ENCODE measurements at places on chromosomes 3 and 15.
A peak's percentile ranks its signal among the peaks of the same experiment; 100 is the strongest.

DNA sequence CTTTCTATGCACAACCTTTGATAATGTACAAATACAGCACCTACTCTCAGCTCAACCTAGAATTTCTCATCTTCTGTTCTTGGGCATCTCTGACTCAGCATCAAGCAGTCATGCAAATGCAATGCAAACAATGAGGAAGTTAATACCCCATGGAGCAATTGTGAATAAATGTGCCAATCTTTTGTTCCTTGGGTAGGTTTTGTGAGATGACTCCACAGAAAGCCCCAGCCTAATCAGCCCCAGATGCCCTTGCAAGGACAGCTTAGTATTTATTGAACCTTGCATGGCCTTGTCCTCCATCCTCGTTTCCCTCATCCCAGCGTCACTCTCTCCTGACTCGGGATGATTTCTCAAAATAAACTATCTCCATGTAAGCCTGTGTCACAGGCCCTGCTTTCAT, 494.7 kb upstream of the NECTIN3 start:
- DNase-seq, result no peak

- DNase-seq, result no peak
Observed at GRCh38 chr3:177545964-177546363, 348.7 kb upstream of the TBL1XR1 start.

- no peak for DNase-seq
Observed at GRCh38 chr3:190467922-190468321, 18.2 kb upstream of the TMEM207 start.

- DNase-seq, result no peak
Observed at GRCh38 chr15:53209396-53210042, 419.4 kb upstream of the ONECUT1 start.

GRCh38 chr3:188385295-188385694, 231.3 kb downstream of the LPP start:
- no peak for DNase-seq

DNA sequence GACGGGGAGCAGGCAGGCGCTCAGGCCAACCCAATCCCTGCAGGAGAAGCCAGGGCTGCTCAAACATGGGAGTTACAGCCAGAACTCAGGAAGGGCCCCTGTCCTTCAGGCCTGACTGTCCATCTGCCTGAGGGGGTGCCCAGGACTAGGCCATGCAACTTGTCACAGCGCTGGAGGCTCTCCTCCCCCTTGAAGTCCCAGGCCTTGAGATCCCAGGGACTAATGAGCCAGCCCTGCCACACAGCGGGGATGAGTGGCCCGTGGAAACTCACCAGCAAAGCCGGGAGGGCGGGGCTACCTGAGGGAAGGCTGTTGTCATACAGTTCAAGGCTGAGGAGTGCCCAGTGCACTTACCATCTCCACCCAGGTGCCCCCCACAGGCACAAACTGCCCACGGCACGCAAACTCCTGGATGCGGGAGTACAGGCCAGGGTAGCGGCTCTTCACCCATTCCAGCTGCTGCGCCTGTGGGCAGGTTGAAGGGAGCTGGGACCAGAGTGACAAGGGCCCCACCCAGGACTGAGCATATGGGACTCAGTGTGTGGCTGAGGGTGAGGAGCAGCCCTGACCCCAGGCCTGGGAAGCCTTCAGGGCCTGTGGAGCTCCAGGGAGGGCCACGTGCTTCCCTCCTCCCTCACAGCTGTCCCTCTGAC, 6.3 kb downstream of the MAN2C1 start:
- no peak for DNase-seq

- no peak for DNase-seq
Observed at GRCh38 chr15:75030023-75030413, 6.6 kb downstream of the PPCDC start.

- no peak for DNase-seq
Observed at GRCh38 chr15:41969851-41970431, 2.4 kb downstream of the EHD4 start.

- DNase-seq, result no peak
Observed at GRCh38 chr3:88462230-88462629, 312.5 kb downstream of the C3orf38 start.

DNA sequence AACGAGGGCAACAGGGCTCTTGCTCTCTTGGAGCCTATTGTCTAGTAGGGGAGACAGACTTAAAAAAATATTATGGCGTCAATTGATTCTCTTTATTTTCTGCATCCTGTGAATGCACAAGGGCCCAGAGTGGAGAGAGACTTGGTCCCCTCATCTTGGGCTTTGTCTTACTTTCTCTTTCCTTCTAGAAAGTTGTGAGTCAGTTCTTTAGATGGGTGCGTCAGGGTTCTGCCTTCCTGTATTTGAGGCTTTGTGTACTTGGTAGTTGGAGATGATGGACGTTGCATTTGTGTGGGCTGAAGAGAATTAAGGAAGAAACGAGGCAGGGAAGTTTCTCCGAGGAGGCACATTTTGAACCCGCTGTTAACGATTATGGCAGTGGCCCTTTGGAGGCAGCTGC, 52.9 kb downstream of the CACNA1D start:
- no peak for DNase-seq

- DNase-seq, result no peak
Observed at GRCh38 chr15:66997212-66997611, 68.2 kb upstream of the SMAD3 start.

DNA sequence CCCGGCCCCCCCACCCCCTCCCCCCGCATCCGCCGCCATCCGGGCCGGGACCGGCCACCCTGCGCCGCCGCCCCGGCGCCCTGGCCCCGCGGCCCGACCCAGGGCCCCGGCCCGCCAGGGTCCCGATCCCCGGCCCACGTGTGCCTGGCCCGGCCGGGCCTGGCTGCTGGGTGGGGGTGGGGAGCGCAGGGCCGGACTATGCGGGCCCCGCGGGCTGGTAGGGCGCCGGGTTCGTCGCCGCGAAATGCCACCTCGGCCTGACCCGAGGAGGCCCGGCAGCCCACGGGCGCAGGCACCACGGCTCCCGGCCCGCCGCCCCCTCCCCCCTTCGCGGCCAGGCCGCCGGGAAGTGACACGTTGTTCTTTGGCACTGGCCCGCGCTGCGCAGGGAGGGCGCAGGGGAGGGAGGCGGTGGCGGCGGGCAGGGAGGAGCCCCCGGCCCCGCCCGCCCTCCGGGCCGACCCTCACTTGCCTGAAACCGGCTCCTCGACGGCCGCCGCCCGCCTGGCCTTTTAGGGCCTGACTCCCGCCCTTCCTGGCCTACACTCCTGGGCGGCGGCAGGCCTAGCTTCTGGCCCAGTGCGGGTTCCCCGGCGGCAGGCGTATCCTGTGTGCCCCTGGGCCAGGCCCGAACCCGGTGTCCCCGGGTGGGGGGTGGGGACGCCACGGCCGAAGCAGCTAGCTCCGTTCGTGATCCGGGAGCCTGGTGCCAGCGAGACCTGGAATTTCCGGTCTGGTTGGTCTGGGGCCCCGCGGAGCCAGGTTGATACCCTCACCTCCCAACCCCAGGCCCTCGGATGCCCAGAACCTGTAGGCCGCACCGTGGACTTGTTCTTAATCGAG, 515 bp downstream of the EIF4G1 start:
- DNase-seq, result peak; percentile 67

DNA sequence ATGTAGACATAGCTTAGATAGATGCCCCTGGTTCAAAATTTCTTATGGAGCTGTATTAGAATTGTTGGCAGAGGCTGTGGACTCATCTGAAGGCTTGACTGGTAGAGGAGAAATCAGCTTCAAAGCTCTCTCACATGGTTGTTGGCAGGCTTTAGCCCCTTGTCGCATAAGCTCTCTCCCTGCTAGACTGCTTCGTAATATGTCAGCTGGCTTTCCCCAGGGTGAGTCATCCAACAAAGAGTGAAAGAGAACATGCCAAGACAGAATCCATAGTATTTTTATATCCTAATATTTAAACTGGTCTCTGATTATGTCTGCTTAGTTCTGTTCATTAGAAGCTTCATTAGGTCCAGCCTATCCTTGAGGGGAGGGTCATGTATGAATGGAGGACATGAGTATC, 427.4 kb upstream of the NAALADL2 start:
- DNase-seq, result no peak

GRCh38 chr3:43423142-43423541, 136.8 kb downstream of the SNRK start:
- DNase-seq, result no peak

- DNase-seq, result peak; percentile 27
Observed at GRCh38 chr3:116037954-116038911, 407.1 kb downstream of the LSAMP start.

DNA sequence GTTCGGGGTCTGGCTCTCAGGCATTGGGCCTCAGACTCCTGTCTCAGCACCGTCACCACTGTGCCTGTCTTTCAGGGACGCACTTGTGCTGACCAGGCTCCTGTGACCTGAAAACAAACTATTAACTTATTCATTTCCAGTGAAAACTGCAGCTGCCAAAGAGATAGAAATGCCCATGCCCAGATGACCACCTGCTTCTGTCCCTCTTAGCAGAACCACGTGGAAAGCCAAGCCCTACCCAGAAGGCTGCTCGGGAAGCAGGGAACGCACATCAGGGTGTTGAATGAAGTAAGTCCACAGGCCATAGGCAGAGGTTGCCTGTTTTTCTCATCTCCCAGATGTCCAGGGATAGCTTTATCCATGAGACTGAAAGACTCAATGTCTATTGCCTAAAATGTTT, 219.3 kb downstream of the EBLN2 start:
- DNase-seq, result no peak

DNA sequence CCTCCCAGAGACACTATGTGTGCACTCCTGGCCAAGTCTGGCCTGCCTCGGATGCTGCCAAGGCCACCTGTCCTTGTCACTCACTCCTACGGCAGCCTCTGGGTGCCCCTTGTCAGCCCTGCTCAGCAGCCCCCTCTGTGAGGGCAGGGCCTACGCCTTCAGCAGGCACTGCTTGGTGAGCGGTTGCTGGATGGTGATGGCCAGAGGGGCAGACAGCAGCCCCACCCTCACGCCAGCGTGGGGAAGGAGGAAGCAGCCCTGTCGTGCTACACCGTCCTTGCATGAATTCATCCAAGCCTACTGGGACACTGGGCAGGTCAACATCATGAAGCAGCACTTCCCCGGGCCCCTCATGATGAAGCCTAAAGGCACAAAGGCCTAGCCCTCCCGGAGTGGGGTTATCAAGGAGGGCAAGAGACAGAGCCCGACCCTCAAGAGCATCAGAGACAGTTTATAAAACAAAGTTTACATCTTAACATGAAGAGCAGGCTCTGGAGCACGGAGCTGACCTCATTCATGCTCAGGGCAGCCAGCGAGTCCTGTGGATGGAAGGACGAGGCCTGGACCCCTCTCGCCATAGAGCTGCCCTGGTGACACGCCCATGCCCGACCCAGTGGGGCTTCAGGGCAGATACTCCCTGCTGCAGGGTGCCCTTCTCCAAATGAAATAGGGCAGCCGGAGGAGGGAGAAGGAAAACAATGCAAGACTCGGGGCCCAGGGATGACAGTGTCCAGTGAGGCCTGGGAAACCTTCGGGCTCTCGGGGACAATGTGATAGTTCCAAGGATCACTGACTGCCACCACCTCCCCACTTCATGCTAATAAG, 25.3 kb downstream of the CHDH start:
- no peak for DNase-seq

- no peak for DNase-seq
Observed at GRCh38 chr3:196127308-196128040, 45.6 kb upstream of the TFRC start.

DNA sequence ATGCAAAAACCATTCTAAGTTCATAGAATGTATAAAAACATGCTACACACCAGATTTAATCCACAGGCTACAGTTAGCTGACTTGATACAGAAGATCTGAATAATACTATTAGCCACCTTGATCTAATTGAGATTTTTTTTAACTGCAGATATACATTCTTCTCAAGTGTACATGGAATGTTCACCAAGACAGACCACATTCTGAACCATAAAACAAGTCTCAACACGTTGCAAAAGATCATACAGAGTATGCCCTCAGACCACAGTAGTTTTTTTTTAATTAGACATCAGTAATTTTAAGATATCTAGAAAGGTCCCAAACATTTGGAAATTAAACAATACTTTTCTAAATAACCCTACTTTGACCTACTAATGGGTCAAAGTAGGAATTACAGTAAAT, 83.3 kb downstream of the FGF7 start:
- no peak for DNase-seq

DNA sequence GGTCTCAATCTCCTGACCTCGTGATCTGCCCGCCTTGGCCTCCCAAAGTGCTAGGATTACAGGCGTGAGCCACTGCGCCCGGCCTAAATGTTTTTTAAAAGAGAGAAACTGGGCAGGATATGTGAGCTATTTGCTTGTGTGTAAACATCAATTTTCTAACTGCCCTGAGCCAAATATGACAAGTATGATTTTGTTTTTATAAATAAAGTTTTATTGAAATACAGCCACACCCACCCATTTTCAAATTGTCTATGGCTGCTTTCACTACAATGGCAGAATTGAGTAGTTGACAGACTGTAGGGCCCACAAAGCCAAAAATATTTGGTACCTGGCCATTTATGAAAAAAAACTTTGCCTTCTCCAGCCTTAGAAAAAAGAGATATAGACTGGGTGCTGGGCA, 15.9 kb upstream of the HDC start:
- DNase-seq, result no peak

GRCh38 chr3:107561980-107562379, 39.2 kb downstream of the BBX start:
- no peak for DNase-seq

DNA sequence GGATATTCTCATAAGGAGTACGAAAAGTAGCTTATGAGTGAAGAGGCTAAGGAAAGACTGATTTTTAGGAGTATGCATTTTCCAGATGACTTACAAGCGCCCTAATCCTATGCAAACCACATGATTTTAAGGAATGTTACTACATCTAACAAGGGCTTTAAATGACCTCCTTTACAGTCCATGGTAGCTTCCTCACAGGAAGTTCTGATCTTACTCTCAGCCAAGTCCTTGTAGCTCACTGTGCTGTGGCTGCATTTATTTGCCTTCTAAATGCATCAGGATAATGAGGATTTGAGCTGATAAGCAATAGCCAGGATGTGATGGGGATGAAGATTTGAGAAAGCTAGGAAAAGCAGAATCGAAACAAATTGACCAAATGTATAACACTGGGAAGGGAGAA, 896.0 kb downstream of the MCTP2 start:
- no peak for DNase-seq

- DNase-seq, result no peak
Observed at GRCh38 chr3:180782195-180782984, 103.1 kb upstream of the CCDC39 start.

DNA sequence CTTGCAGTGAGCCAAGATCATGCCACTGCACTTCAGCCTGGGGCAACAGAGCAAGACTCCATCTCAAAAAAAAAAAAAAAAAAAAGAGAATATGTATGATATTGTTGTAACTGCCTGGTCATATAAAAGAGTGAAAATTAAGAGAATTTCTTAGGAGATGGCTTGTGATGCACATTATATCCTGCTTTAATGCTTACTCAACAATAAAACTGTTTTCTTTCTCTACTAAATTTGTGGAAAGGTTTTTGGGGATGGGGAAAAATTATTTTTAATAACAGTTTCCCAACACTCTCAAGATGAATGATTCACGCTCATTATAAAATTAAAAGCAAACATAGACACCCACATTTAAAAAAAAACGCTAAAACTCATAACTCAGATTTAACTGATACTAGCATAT, 1163.0 kb downstream of the SI start:
- DNase-seq, result no peak

Measured in GM12891 (cell line).